ENCODE measurements at places on chromosomes 1 and 21.
A peak's percentile ranks its signal among the peaks of the same experiment; 100 is the strongest.

GRCh38 chr1:197915260-197915861 lies 1.8 kb upstream of the LHX9 start:
- no peak for DNase-seq

- DNase-seq, result no peak
Measured at GRCh38 chr1:65056234-65056633, 89.9 kb upstream of the JAK1 start.

GRCh38 chr1:185281245-185281644 lies 35.8 kb downstream of the IVNS1ABP start:
- no peak for DNase-seq

GRCh38 chr1:171590022-171590421 lies 32.0 kb upstream of the MYOCOS start:
- DNase-seq, result no peak

GRCh38 chr1:213876531-213876930 lies 111.2 kb upstream of the PROX1 start:
- DNase-seq, result no peak

DNA sequence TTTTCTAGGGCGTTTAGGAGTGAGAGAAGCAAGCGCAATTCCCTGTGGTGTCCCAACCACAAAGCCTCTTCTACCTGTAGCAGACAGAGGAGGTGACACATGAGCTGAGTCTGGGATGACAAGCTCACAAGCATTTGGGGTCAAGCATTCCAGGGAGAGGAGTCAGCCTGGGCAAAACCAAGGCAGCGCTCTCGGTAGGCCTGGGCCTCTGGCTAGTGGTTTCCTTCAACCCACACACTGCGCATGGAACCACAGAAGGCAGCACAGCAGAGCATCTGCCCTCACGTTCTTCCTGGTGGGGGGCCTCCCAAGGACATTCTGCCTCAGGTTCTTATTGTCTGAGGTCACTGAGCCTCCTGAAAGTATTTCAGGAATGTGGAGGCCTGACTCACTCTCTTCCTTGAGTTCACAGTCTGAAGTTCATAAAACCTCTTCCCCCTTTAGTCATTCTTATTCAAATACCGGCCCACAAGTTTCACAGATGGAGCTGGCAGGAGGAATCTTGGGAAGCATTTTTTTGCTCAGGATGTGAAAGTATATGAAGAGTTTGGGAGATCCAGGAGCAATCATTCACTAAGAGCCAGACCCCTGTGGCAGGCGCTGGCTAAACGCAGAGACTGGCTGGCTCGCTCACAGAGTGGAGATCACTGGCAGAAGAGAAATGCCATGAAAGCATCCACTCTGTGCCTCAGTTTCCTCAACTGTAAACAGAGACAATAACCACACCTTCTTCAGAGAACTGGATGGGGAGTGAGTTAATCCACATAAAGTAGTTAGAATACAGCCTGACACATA lies 26.8 kb downstream of the CCN1 start:
- DNase-seq, result peak; percentile 99

DNA sequence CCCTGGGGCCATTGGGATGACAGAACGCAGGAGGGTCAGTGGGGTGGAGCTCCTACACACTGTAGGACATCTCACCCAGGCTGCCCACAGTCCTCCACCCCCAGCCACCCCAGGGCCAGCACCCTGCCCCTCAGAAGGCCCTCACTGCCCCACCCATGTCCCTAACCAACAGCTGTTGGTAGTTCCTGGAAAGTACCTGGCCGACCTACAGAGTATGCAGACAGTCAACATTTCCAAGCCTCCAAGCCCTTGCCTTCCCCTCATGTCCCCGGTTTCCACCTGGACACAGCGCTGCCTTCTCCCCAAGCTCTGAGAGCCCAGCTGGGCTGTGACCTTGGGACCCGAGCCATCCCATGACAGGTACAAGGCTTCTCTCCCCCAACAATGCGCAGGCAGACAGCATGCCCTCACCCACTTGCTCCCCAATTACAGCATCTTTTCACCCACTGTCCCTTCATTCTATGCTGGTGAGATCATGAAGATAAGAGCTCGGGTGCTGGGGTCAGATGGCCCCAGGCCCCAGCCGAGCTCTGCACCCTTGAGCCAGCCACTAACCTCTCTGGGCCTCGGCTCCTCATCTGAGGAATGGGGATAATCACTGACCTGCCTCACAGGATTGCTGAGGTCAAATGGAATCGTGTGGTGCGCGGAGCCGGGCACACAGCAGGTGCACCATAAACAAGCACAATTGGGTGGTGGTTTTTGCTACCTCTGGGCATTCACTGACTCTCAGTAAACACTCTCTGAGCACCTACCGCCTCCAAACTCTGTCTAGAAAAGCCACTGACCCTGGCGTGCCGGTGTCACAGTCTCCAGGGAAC lies 11.2 kb downstream of the LAPTM5 start:
- no peak for DNase-seq

- DNase-seq, result no peak
Measured at GRCh38 chr1:177952691-177953090, 17.2 kb downstream of the SEC16B start.

- no peak for DNase-seq
Measured at GRCh38 chr1:214154596-214155292, 126.2 kb upstream of the SMYD2 start.

DNA sequence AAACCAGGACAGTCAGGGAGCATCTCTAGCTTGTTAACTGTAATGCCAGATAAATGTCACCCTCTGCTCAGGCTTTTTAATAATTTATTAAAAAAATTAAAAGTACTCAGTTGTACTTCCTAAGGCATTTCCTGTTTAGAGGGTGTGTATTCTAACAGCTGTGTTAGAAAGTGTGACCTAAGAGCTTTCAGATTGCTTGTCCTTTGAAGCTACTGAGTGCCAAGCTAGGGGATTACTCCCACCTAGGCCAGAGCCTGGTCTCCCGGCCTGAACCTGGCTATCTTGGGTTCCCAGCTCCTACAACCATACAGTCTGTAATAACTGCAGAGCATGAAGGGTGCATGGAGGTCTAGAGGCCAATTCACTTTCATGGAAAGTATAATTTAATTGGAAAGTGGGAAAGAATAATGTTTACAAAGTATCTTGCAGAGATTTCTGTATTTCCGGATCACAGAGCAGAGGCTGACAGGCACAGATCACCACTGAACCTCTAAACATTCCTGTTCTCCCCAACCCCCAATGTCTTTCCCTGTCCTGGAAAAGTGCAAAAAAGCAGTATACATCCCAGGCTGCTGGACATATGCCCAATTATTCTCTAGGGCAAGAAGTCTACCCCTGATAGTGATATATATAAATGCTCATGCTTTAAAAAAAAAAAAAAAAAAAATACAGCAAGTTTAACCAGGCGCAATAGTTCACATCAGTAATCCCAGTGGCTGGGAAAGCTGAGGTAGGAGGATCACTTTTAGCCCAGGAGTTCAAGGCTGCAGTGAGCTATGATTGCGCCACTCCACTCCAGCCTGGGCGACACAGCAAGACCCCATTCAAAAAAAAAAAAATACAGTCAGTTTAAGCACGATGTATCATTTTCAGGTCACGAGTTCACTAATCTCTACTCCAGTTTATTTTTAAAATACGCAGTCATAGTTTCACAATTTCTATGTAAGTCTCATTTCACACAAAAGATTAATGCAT lies 36.7 kb upstream of the RAP1A start:
- DNase-seq, result no peak

DNA sequence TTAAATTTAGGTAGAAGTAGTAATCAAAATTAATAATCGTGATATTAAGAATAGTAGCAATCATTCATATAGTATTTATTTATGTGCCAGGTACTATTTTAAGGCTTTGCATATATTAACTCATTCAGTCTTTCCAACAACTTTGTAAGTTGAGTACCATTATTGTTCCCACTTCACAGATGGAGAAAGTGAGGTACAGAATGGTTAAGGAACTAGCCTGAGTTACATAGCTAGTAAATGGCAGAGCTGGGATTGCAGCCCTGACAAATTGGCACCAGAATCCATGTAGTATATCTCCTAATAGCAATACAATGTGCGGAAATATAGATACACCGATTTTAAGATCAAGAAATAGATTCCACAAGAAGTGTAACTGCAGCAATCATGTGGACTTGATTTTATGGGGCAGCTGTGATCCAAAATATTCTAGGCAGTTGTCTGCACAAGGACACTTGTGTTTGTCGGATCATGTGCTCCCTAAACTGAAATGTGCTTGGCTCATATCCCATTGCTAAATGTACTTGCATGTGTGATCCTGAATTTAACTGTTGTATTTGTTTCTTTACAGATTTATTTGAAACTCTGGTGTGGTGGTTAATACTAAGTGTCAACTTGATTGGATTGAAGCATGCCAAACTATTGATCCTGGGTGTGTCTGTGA lies 5.8 kb upstream of the GTF2B start:
- no peak for DNase-seq

DNA sequence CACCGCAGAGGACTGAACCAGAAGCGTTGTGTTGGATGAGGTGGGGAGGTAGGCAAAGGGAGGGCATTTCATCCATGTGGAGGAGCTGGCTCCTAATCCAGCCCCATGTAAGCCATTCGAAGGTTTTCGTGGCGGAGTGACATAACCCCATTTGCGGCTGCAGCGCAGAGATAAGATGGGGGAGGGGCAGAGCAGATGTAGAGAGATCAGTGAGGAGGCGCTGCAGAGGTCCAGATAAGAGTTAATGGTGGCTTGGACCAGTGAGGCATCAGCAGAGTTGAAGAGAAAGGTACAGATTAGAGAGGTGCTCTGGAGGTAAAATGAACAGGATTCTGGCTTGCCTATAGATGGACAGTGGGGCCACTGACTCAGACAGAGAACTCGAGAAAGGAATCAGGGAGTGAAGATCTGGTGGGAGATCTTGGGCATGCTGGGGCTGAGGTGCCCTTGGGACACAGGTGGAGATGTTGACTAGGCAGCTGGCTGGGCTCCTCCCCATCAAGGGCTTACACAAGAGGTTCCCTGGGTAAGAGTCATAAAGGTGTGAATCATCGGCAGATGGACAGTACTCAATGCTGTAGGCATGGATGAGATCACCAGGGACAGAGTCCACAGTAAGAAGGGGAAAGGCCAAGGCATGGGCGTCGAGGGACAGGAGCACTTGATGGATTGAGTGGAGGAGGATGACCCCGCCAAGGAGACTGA lies 7.8 kb upstream of the PTPRF start:
- peak; percentile 53 for DNase-seq

GRCh38 chr1:100510451-100510850 lies 27.5 kb upstream of the GPR88 start:
- no peak for DNase-seq

DNA sequence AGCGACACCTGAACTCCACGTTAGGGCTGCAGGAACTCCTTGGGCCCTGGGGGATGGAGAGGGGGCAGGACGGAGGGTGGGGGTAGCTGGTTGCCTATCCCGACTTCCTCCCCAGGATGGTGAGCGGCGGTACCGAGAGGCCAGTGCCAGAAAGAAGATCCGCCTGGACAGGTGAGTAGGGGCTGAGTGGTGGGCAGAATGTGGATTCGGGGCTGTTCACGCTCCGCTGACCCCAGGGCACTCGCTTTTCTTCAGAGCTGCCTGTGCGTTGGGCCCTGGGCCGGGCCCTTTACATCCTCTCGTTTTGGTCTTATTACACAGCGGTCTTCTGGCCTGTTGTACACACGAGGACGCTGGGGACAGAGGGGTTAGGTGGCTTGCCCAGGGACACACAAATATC lies 20.8 kb downstream of the FAM151A start:
- DNase-seq, result no peak

GRCh38 chr1:234478152-234478480 lies 863 bp downstream of the TARBP1 start:
- DNase-seq, result no peak

DNA sequence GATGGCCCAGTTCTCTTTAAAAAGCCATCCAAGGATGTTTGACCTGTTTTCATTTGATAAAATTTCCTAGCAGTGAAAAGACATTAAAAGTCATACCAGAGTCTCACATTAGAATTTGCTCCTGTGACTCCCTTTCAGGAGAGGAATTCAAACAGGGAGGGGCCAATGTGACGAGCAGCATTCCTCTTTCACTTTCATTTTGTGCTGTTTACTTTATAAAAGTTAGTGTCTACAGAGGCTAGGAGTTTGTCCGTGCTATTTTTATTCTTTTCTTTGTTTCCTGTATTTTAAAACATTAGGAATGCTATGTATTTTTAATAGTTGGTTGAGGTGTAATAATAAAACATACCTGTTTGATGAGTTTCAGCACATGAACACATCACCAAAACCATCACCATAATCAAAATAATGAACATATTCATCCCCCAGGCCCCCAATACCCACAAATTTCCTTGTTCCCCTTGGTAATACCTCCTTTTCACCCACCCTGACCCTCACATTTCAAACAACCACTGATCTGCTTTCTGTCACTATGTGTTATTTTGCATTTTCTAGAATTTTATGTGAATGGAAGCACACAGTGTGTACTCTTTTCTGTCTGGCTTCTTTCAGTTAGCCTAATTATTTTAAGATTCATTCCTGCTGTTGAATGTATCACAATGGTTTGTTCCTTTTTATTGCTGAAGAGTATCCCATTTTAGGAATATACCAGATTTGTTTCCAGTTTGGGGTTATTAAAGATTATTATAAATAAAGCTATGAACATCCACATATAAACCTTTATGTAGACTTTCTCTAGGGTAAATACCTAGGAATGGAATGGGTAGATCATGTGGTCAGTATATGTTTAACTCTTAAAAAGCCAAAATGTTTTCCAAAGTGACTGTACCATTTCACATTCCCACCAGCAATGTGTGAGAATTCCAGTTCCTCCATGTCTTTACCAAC lies 129.5 kb downstream of the TENT5C start:
- peak; percentile 23 for DNase-seq

DNA sequence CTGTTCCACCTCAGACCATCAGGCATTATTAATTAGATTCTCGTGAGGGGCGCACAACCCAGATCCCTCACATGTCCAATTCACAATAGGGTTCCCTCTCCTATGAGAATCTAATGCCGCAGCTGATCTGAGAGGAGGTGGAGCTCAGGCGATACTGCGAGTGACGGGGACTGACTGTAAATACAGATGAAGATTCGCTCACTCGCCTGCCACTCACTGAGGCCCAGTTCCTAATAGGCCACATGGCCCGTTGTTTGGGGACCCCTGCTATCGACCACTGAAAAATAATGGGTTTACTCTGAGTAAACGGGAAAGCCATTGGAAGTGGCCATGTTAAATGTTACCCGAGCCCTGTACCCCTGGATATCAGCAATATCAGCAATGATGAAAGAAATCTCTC lies 65.9 kb downstream of the GRIK1 start:
- DNase-seq, result no peak

DNA sequence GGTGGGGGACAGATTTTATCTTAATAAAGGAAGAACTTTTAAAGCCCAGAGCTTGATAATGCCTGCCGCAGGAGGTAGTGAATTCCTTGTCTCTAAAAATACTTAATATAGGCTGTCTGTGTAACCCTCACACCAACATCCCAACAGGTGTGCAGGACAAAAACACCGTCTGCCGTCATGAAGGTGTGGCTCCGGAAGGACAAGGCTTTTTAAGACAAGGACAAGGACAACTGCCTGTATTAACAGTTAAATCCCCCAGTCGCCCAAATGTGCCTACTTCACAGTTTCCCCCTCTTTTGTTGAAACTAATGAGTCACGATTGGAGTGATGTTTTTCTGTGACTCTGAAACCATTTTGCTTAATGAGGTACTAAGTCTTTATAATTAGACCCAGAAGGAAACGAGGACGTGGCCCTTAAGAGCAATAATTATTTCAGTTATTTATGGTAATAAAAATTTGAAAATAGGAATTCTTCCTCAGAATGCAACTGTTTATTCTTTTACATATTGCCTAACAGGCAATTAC lies 27.3 kb upstream of the SPATA6 start:
- no peak for DNase-seq

GRCh38 chr1:24931468-24932231 lies 1.6 kb upstream of the RUNX3 start:
- no peak for DNase-seq

GRCh38 chr1:66335859-66336640 lies 197.9 kb upstream of the SGIP1 start:
- no peak for DNase-seq

GRCh38 chr21:37704751-37705150 lies 211.5 kb downstream of the KCNJ6 start:
- DNase-seq, result no peak

Measured in GM04504 (cell line).